ENCODE measurements at places on chromosomes 12 and 14.

- DNase-seq = no peak
Measured at GRCh38 chr12:55737581-55738122, 5.3 kb upstream of the GDF11 start.

GRCh38 chr14:79581912-79582576 is 629.3 kb downstream of the DIO2 start:
- no peak for DNase-seq

- no peak for DNase-seq
Measured at GRCh38 chr12:105510526-105510925, 180.0 kb downstream of the C12orf75 start.

- DNase-seq = no peak
Measured at GRCh38 chr12:26767116-26767515, 65.9 kb downstream of the ITPR2 start.

- DNase-seq = no peak
Measured at GRCh38 chr12:2902272-2902880, 11.7 kb downstream of the TULP3 start.

All from activated T-cell treated with anti-CD3 and anti-CD28 coated beads for 24 hours (primary cell).